Skeletal muscle cell (primary cell): ENCODE measurements at places on chromosomes 7 and 10.

DNA sequence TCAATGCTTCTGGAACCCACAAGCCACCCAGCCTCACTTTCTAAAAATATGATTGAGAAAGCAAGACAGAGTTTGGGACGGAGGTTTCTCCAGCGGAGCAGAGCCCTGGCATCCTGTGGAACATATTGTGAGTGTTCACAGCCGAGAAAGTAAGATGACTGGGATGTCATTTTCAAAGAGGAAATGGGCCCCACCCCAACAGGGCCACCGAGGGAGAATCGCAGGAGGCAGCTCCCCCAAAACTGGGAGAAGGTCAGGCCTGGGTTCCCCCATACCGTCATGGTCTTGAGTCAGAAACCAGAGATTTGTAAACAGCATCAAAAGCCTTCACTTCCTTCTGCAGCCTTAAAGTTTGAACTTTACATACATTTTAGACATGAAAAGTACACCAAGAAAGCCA, 560.0 kb downstream of the PTPRN2 start:
- DNase-seq: no peak

GRCh38 chr7:48962821-48963505, 38.6 kb downstream of the CDC14C start:
- DNase-seq: no peak

- DNase-seq: peak; percentile 37
These were observed 16.7 kb upstream of the MGAM2 start for GRCh38 chr7:142094861-142095260.

- no peak for DNase-seq
These were observed 265.1 kb downstream of the ETV1 start for GRCh38 chr7:13724191-13724976.

GRCh38 chr10:20110125-20111100, 294.2 kb downstream of the PLXDC2 start:
- no peak for DNase-seq

DNA sequence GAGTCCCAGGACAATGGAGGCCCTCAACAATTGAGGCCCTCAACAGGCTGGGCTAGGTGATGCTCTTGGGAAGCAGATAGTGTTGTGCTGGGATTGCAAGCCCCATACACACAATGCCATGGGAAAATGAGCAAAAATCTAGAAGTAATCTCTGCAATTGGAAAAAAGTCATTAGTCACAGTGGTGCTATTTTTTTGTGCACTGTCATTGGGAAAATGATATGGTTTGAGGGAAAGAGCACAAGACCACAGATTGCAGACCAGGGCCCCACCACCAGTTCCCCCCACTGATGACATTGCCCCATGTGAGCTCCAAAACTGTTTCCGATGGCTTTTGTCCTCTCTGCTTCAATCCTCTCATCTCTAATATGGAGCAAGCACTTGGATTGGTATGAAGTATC, 1.9 kb downstream of the KCTD7 start:
- no peak for DNase-seq

DNA sequence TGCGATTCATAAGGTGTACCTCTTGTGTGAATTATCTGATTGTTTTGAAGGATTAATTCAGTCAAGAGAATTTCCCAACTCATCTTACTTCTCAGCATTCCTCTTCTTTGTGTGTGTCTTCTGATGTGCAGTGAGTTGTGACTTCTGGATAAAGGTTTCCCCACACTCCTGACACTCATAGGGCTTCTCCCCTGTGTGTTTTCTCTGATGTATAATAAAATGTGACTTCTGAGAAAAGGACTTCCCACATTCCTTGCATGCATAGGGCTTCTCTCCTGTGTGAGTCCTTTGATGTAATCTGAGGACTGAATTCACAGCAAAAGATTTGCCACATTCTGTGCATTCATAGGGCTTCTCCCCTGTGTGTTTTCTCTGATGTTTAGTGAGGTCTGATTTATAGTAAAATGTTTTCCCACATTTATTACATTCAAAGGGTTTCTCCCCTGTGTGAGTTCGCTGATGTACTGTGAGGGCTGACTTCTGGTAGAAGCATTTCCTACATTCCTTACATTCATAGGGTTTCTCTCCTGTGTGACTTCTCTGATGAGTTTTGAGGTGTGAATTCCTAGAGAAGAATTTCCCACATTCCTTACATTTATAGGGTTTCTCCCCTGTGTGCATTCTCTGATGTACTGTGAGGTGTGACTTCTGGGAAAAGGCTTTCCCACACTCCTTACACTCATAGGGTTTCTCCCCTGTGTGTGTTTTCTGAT, 24.2 kb downstream of the ZNF25 start:
- no peak for DNase-seq

GRCh38 chr7:108311446-108312168, 144.6 kb downstream of the NRCAM start:
- DNase-seq: peak; percentile 54

DNA sequence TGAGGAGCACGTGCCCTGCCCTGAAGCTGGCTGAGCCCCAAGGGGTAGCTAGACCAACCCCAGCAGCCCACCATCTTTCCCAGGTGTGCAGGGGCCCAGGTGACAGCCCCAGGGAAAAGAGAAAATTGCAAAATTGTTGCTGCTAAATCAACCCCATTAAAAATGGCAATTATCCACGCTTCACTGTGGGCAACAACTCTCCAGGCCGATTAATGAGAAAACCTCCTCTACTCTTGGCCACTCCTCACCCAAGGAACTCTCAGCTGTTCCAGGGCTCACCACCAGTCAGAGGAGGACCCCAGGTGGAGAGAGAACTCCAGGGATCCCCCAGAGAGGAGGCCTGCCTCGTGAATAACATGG, 516.1 kb upstream of the MGMT start:
- DNase-seq: no peak

DNA sequence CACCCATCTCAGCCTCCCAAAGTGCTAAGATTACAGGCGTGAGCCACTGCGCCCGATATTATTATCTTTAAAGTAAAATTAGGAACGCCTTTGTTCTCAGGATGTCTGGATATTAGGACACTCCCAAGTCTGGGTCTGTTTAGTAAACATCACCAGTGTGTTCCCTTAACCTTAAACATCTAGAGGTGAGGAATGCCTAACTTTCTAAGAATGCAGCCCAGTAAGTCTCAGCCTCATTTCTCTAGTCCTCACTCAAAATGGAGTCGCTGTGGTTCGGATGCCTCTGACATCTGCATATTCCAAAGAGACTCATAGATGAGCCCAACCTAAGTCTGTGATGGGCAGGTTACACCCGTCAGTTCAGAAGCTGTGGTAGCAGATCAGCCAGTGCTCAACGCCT, 4.3 kb upstream of the INSYN2A start:
- no peak for DNase-seq
